ENCODE measurements at places on chromosomes 16 and 17.

- DNase-seq: no peak
These were observed 58.5 kb downstream of the OR1D5 start for GRCh38 chr17:3004925-3005324.

GRCh38 chr16:70565053-70565452 is 41.4 kb downstream of the SF3B3 start:
- DNase-seq: no peak

GRCh38 chr17:29059281-29059680 is 16.3 kb downstream of the PIPOX start:
- DNase-seq: no peak

- DNase-seq: no peak
These were observed 43.5 kb downstream of the LYRM9 start for GRCh38 chr17:27849474-27850185.

DNA sequence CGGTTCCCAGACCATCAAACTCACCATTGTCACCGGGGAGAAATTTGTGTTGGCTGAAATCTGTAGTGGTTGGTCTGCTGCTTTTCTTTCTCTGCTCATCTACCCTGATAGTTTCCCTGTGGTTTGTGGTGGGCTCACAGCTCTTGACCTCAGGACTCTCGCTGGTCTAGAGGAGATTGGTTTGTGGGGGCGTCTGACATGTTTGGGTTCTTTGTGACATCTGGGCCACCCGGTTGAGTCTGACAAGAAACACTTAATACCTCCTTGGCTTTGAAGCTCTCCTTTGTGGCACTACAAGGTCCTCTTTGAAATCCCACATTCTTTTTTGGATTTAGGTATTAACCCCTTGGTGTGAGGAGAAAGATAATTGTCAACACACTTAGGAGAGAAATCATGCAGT is 662.0 kb downstream of the WWOX start:
- DNase-seq: no peak

DNA sequence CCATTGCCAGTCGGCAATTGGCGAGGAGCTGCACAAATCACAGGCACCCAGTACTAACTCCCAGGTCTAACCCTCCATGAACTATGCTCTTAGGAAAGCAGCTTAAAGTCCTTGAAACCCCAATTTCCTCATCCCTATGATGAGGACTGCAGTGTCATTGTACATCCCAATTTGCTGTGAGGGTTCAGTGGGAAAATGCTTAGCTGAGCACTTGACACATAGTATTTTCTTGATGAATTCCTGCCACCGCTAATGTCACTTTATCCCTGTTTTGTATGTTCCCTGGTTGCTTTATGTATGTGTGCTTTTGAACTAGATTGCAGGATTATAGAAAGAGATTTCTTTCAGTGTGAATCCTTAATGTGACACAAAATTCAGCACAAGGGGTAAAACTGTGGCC is 161.5 kb upstream of the RBFOX1 start:
- DNase-seq: no peak

GRCh38 chr17:38885728-38886642 is 16.1 kb downstream of the LASP1 start:
- no peak for DNase-seq

GRCh38 chr16:71426069-71426879 is 15.6 kb downstream of the TLE7 start:
- no peak for DNase-seq

- DNase-seq: no peak
These were observed 39.9 kb downstream of the CDH1 start for GRCh38 chr16:68776821-68777485.

DNA sequence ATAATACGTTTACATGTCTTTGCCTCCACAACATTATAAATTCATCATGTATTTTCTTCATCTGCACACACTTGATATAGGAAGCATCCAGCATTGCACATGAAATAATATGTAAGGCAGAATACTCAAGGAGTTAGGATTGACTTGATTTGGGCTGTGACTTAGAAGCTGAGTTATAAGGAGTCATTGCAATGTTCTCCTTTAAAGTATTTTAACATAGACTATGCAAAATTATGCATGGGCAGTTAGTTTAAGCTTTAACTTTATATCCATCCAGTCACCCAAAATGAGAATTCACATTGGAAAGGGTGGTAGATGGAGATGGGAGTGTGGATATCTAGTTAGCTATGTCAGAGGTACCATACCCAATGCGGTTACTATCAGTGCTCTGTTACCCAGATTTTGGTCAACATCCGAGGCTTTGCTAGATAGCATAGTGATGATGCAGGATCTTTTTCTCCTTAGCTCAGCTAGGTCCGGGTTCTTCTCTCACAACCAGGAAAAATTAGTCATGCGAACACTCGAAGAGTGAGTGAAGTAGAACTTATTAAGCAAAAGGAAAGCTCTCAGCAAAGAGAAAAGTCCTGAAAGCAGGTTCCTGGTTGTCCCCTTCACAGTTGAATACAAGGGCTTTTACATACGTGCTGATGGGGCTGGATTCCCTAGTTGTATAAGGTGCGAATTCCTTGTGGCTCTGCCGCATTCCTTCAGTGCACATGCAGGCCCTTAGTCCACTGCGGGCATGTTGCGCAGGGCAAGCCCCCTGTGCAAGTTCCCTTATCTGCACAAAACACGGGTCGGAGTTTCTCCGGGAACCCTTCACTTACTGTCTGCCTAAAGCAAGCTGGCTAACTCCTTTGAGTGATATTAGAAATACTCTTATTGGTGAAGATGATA is 73.1 kb upstream of the FAM20A start:
- DNase-seq: no peak

DNA sequence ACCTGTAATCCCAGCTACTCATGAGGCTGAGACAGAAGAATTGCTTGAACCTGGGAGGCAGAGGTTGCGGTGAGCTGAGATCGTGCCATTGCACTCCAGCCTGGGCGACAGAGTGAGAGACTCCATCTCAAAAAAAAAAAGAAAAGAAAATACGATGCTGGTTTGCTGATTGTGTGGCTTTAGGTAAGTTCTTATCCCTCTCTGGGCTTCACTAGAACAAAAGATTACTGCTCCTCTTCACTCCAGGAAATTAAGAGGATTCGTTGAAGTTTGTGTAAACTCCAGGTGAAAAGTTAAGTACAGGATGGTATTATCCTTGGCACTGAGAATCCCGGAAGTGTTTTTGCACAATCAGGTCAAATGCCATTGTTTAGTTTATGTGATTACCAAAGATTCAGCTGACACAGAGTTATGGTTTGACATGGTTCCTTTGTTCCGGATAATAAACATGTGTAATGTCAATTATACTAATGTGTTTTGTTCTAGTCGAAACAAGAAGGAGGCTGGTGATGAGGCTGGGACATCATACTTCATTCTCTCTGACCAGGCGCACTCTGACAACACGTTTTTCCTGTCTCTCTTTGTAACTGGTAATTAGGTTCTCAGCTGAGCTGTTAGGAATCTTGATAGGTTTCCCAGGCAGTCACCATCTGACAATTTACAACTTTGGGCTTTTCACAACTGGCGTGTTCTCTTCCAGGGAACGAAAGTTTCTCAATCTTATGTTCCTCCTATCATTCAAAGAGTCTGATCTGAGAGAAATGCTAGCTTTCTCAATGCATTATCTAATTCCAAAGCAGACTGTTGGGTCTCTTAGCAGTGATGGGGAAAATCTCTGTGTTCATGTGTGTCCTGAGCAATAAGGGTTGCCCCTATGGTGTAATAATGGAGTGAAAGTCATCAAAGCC is 10.8 kb upstream of the TAOK1 start:
- DNase-seq: no peak

DNA sequence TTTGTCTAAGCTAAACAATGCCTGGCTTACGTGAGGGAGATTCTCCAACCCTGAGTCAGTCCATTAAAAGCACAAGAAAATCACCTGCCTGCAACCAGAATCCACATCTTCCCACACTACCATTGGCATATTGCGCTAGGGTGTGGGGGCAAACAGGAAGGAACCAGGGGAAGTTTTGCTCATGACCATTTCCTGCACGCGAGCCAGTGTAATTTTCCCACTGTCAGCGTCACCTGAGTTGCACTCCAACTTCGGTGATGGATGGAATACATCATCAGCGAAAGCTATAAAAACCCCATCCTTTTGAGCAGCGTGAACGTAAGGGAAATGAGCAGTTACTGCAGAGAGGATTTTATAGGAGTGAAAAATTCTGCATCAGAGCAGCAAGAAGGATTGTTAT is 167.9 kb upstream of the NOL11 start:
- DNase-seq: no peak

GRCh38 chr16:724188-725040 is 1.8 kb downstream of the CCDC78 start:
- DNase-seq: no peak

- DNase-seq: no peak
These were observed 1.4 kb downstream of the PLD2 start for GRCh38 chr17:4808378-4808767.

GRCh38 chr17:12568358-12569251 is 97.1 kb upstream of the MYOCD start:
- no peak for DNase-seq

DNA sequence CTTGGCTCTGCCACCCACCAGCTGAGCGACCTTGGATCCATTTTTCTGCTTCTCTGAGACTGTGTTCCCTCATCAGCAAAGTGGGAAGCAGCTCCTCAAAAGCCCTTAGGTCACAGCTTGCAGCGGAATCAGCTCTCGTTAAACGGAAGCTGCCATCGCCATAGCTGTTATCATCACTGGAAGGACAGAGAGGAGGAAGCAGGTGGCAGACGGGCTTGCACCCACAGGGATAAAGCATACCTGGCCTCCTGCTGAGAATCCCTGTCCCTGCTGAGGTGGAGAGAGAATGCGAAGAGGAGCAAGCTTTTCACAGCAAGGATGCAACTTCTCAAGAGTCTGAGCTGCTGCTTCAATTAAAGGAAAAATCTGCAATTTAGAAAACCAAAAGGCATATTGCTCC is 106.6 kb downstream of the CLEC16A start:
- no peak for DNase-seq

DNA sequence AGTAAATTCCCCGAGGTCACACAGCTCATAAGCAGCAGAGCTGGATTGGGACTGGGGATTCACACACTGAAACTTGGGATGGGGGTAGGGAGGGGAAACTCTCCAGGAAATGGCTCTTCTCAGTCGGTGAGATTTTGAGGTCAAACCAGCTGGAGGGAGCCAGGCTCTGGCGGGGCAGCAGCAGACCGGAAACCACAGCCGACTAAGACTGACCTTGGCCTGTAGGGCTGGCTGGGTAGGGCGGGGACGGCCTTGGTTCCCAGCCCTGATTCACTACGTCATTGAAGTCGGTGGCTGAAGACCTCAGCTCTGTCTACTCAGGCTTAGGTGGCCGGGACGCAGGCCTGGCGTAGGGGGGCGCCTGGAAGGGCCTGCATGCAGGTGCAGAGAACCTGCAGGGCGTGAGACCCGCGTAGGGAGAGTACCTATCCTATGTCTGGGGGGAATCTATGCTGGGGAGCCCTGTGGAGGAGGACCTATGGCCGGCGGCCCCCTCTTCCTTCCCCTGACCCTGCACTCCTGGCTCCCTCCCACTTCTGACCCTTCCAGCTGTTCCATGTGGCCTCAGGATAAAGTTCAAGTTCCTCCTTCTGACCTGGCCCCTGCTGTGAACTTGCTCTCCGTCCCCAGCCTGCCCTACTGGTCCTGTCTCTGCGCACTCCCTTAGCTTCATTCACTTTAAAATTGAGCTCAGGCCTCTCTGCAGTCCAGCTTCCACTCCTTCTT is 11.9 kb upstream of the SLC4A1 start:
- DNase-seq: no peak

DNA sequence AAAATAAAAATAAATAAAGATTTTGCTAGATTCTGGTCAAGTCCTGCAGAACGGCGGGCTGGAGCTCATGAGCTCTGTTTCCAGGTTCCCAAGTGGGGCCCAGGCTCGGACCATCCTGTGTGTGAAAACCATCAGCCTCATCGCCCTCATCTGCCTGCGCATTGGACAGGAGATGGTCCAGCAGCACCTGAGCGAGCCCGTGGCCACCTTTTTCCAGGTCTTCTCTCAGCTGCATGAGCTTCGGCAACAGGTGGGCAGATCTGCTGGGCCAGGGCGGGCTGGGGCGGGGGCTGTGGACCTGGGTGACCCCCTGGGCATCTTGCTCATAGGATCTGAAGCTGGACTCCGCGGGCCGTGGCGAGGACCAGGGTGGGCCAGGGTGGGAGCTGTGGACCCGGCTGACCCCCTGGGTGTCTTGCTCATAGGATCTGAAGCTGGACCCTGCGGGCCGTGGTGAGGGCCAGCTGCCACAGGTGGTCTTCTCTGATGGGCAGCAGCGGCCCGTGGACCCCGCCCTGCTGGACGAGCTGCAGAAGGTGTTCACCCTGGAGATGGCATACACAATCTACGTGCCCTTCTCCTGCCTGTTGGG is 7.8 kb downstream of the WDR81 start:
- no peak for DNase-seq

- no peak for DNase-seq
These were observed 8.2 kb upstream of the FOXN1 start for GRCh38 chr17:28497931-28498330.

- no peak for DNase-seq
These were observed 3.1 kb upstream of the MED11 start for GRCh38 chr17:4728124-4728523.

- DNase-seq: no peak
These were observed 5.2 kb upstream of the FANCA start for GRCh38 chr16:89821438-89822187.

GRCh38 chr16:66030036-66030435 is 336.5 kb upstream of the CDH5 start:
- no peak for DNase-seq

- DNase-seq: no peak
These were observed 14.1 kb upstream of the NKD1 start for GRCh38 chr16:50534091-50534490.

DNA sequence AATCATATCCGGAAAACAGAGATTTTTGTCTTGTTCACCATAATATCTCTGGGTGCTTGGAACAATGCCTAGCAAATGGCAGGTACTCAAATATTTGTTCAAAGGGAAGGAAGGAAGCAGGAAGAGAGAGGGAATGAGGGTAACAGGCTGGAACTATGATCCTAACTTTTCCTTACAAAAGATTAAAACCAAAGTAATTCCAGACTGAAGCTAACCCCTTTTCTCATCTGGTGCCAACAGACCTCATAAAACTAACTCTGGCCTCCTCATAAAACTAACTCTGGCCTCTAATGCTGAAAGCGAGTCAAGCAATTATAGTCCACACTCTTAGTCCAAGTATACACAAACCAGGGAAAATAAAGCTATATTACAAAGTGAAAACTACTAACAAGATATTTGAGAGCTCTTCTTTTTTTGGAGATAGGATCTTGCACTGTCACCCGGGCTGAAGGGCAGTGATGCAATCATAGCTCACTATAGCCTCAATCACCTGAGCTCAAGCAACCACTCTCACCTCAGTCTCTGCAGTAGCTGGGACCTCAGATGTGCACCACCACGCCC is 84.6 kb downstream of the KANSL1 start:
- no peak for DNase-seq
